ENCODE measurements at places on chromosomes 11 and 22.

GRCh38 chr22:17110791-17111550, 10.2 kb downstream of the TMEM121B start:
- DNase-seq, result no peak

- no peak for DNase-seq
These were observed 78.5 kb downstream of the TMEM135 start for GRCh38 chr11:87116185-87116584.

GRCh38 chr22:44684506-44685383, 17.3 kb upstream of the PRR5 start:
- peak; percentile 94 for DNase-seq

GRCh38 chr22:38681582-38682335, at the start of gene TOMM22:
Gene TOMM22, plus strand, starts transcription at chr22:38681957. Its CDS starts 22 bp downstream, at chr22:38681979.
- peak; percentile 90 for DNase-seq

- DNase-seq, result no peak
These were observed 232.6 kb downstream of the FAT3 start for GRCh38 chr11:92457250-92457649.

DNA sequence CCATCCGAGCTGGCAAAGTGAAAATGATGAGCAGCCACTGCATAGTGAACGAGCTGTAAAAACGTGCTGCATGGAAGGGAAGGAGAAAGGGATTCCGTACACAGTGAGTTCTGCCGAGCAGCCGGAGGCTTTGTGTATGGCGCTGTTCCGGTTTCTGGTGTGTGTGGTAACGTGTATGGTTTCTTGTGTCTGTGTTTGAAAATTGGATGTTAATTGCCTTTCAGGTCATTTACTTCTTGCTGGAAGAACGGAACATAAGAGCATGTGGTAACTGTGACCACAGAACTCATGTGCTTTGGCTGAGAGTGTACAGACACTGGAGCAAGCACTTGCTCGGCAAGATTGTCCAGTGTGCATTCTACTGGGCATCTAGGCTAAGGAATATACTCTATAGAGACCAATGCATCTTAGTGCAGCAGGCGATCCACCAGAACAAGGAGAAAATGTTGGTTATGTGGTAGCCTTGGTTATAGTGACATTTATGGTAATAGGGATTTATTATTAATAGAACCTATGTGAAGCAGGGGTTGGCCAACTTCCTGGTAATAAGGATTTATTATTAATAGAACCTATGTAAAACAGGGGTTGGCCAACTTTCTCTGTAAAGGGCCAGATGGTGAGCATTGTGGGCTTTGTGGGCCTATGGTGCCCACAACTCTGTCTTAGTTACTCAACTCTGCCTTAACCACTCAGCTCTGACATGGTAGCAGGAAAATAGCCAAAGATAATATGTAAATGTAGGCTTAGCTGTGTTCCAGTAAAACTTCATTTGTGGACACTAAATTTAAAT, 49.2 kb downstream of the GRAMD1B start:
- no peak for DNase-seq

DNA sequence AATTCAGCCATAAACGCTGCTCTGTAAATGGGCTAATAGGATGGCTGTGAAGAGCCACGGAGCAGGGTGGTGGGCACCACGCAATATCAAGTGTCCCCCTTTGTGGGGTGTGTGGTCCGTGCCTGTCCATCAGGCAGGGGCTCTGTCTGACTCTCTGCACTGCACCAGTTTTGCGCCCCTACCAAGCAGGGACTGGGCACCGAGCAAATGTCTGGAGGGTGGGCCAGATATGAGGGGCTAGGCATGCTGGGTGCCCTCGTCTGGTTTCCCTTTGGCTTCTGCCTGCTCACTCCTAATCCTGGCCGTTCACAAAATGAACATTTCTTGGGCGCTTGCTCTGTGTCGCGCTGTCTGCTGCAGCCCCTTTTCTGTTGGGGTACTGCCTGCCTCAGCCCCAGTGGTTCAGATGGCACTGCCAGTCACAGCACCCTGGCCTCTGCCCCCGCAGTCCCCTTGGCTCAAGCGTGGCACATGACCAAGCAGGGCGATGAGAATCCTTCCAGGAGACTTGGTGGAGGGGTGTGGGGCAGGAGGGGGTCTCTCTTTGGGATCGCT, 37.1 kb upstream of the CELSR1 start:
- DNase-seq, result no peak

DNA sequence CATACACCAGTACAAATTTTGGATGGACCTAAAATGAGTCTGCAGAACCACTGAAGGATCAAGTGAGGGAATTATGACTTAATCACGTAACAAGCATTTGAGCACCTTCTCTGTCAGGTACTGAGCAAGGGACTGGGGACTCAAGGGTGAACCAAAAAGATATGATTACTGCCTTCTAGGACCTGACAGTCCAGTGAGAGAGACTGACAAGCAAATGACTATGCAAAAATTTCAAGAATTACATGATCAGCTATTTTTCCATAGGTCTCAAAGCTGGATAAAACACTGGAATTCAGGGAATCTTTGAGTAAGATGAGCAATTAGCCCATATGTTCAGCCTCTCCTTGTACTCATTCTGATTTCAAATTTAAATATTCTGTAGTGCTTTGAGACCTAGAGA, 5.2 kb upstream of the STT3A start:
- no peak for DNase-seq

- DNase-seq, result no peak
These were observed 138.6 kb downstream of the SLC1A2 start for GRCh38 chr11:35280727-35281126.

DNA sequence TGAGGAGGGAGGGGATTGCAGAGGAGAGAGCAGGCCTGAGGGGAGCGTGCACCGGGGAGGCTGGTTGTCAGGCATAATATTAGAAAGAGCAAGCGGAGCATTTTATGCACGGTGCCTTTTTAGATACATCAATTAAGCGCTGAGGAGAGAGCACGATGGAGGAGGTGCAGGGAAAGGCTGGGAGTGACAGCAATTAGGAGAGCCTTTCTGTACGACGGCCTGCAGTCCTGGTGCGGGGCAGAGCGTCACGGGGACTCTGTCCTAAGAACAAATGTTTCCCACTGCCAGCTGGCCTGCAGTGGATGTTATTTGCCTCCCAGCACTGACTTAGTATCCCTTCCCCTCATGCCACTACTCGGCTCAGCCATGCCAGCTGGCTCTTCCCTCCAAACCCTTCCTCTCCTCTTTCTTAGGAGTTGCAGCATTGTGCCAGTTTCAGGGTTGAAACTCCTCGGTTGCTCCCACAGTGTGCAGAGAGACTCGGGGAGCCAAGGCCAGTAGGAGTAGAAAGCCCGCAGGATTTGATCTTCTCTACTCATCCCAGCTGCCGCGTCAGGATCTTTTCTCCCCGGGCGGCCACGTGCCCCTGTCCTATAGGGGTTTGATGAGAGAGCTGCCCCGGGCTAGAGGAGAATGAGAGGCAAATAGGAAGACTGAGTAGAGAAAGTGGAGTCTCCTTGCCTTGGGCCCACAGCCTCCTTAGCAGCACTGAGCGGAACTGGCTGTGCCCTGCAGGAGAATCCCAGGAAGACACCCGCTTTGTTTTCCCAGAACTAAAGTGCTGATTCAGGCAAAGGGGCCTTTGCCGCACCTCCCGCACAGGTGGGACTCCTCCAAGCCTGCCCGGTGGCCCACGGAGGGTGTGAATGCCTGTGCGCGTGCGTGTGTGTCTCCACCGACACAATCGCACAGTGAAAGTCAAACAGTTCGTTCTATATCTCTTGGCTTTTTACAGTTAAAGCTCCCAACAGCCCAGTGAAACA, 875.3 kb downstream of the NTM start:
- DNase-seq, result no peak

- no peak for DNase-seq
These were observed 39.3 kb downstream of the KCNJ4 start for GRCh38 chr22:38415561-38416321.

DNA sequence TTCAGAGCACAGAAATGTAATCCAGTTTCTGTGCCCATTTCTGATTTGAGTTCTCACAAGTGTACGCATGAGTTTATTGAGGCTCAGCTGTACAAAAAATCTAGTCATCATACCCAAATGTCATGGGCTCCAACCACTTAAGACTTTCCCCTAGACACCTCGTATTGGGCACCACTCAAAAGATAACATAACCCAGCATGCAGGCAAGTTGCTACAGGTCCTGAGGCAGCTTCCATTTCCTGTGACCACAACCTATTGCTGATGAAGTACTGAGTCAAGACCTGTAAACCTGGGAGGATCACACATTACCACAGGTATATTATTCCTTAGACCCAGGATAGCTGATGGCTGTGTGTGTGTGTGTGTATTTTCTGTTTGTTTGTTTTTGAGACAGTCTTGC, 95.2 kb downstream of the MRTFA start:
- DNase-seq, result no peak

- no peak for DNase-seq
These were observed 29.3 kb upstream of the PRDM10 start for GRCh38 chr11:130031945-130032344.

DNA sequence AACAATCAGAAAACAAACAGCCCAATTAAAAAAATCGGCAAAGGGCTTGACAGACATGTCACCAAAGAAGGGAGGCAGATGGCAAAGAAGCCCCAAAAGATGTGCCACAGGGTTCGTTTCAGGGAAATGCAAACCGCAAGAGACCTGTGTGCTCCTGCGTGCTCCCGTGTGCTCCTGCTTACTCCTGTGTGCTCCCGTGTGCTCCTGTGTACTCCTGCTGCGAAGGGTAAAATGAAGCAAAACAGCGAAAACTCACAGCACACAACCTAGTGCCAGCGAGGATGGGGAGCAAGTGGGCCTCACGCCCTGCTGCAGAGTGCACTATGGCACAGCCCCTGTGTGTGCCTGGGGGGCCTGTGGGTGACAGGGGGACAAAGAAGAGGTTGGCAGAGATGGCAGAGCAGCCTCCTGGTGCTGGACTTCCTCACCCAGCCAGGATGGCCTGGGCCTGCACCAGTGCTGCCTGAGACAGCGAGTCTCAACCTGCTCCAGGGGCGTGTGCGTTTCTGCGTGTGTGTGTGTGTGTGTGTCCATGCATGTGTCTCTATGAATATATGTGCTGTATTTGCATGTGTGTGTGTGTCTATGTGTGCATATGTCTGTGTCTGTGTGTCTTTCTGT, 14.0 kb downstream of the ASCL2 start:
- no peak for DNase-seq

GRCh38 chr11:17738151-17738973, 3.8 kb downstream of the KCNC1 start:
- DNase-seq, result no peak

- DNase-seq, result peak; percentile 25
These were observed 2.2 kb upstream of the RFPL2 start for GRCh38 chr22:32206774-32207758.

DNA sequence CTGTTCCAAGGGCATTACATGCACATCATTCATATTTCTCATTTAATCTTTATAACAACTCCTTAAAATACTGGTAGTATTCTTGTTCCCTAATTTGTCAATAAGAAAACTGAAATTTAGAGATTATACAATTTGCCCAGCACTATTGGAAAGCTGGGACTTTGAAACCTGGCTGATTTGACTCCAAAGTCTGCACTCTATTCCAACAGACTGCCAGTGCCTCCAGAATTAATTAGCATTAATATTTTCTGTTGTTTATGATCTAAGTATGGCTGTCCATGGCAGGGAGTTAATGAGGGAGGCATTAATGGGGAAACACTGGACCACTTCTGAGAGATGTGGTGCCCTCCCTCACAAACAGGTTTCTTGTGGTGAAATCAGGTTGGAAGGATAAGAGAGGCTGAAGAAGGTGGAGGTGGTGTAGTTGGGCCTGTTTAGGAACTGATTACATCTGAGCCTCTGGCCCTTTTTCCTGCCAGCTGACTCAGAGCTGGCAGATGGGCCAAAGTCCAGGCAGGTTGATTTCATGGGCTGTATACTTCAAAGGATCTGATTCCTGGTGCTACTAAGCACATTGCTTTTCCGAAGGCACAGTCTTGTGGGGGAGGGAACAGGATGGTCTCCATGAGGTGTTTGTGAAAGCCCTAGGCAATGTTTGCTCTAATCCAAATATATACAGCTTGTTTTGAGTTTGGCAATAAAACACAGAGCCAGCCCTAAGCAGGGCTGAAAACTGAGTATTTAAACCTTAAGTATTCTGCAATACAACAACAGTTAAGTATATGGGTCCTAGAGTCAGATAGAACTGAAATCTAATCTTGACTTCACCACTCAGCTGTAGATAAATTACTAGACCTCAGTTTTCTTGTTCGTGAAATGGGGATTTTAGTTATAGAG, 21.0 kb upstream of the RAB30 start:
- no peak for DNase-seq

GRCh38 chr22:25199731-25200520, at the start of gene CRYBB3:
Gene CRYBB3, plus strand, starts transcription at chr22:25199858. Its CDS starts 1,539 bp downstream, at chr22:25201397.
- DNase-seq, result no peak

DNA sequence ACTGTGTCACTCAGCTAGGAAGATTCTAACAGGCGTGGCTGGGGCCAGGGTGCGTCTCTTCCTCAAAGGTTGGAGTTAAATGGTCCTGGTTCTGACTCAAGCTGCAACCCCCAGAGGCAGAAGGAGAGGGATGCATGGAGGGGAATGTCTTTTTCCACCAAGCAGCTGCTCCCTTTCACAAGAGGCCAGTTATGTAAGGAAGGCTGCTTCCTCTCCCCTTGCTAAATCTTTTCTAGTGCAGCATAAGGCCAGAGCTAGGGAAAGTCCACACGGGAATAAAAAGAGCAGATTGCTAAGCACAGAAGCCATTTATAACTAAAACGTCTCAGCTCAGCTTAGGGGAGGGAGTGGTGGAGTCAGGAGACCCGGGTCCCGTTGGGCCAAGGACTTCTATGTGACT, 10.0 kb downstream of the PVALB start:
- no peak for DNase-seq

DNA sequence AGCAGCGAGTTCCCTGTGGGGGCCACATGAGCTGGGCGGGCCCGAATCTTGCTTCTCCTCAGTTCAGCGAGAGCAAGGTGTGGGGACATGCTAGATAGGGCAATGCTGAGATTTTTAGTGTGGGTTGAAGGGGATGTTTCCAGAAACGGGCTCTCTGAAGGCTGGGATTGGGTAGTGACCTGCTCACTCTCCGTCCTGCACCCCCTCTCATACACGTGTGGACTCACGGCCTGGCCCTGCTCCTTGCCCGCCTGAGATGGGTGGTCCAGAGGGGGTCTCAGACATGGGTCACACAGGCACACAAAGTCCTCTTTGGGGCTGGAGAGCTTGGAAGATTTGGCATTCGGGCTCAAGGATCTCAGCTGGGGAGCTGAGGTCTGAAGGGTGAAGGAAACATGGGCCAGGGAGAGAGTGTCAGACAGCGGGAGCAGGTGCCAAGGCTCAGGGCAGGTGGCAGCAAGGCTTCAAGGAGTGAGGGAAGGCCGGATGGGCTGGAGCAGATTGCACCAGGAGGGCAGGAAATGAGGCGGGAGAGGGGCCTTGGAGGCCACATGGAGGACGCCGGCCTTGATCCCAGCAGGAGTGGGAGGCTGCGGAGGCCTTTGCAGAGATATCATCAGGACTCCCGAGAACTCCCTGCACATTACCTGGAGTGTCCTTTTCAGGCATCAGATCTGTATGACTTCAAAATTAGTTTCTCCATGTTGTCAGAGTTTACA, 74.1 kb downstream of the PARVB start:
- DNase-seq, result no peak

DNA sequence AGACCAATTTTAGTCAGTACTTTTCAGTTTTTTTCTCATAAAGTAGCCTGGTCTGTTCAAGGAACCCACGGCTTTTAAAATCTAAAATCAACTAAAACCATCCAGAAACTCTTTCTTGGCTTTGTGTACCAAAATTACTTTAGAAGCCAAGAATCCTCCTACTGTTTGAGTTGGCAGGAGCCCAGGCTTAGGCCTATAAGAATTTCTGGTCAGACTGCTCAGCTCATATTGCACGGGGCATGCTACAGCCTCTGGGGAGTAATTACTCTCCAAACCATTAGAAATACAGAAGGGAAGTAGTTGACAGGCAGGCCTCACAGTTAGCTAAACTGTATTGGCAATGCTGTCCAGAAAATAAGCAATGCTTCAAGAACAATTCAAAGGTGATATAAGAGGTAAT, 1862.9 kb upstream of the RAG2 start:
- no peak for DNase-seq

Measured in cardiac muscle cell (in vitro differentiated cells and primary cell).